ENCODE measurements at places on chromosomes 3 and 15. TPM values are rescaled to one million over a fixed set of nuclear protein-coding genes. Genes with fewer than 3 reads are reported as not detected.

ARID3B gene
- 1.3 TPM for total RNA-seq

GRCh38 chr15:90343302-90343790, 8.7 kb upstream of the ZNF774 start:
- DNase-seq, result no peak

DNA sequence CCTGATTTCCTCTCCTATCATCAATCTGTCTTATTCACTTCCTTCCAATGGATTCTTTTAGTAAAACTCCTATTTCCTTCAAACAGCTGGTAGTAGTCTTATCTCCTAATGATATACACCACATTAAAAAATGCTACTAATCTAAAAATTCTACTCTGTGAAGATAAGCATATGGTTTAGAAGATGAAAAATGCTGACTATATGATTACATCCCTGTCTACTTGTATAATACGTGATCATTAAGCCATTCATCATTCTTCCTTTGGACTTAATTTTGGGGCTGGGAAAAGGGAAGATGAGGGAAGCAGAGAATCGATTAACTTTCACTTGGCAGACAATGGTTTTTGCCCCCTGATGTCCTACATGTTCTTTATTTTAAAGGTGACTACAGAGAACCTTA, 453.1 kb downstream of the NSUN3 start:
- DNase-seq, result no peak

GRCh38 chr3:45544024-45544716, 50.4 kb upstream of the LIMD1 start:
- DNase-seq, result no peak
